Cortex of kidney (tissue), 1 donor: ENCODE measurements at places on chromosomes 6 and 20.

DNA sequence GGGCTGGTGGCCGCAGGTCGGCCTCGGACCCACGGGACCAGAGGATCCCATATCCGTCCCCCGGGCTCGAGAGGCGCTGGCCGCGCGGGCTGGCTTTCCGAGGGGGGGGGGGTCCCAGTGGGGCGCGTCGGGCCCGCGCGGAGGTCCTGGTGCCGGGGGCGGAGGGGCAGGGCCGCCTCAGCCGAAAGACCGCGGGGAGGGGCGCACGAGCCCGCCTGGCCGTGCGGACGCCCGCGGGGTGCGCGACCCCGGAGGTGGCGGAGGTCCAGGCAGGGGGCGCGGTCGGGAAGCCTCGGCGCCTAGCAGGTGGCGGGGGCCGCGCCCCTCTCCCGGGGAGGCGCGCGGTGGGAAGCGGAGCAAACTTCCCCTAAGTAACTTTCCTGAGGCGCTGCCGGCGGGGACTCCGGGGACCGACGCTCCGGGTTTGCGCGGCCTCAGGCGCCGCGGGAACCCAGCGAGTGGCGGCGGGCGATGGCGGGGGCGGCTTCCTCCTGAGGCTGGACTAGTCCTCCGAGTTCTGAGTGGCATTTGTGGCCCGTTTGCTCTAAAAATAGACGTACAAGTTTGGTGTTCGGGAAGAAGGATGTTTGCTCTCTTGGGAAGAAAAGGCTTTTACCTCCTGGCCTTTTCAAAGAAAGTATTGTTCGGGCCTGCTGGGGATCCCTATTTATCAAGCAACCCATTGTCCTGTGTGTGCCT, 26.5 kb upstream of the BTBD3 start:
- DNase-seq = no peak

DNA sequence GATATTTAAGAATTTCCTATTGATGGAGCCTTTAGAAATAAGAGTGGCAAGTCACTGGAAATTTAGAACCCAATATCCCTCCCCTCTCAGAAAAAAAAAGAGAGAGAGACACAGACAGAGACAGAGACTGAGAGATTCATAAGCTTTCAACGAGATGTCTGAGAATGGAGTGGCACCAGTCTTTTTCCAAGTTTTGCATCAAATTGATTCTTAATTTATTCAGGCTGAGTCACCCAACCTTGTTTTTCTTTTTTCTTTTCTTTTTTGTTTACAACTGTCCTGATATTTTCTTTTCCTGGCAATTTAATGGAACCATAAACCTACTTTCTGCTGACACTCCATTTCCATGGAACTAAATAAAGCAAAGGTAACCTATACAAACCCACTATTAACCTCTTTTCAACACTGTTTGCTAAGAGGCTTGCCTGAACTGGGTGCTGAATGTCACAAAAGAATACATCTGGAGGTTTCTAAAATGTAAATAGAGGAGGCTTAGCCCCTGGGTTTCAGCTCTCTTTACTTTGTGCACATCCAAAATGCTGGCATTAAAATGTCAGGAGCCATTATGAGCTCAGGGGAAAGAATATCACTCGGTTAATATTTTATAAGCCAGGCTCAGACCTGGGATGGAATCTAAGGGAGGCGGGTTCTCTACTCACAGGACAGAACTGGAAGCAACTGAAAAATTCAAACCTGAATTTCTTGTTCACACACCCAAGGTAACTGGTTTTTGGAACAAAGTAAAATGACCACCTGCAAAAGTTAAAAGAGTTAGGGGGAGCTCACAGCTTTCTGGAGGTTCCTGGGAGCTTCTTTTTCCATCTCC, 100.8 kb downstream of the BFSP1 start:
- no peak for DNase-seq

DNA sequence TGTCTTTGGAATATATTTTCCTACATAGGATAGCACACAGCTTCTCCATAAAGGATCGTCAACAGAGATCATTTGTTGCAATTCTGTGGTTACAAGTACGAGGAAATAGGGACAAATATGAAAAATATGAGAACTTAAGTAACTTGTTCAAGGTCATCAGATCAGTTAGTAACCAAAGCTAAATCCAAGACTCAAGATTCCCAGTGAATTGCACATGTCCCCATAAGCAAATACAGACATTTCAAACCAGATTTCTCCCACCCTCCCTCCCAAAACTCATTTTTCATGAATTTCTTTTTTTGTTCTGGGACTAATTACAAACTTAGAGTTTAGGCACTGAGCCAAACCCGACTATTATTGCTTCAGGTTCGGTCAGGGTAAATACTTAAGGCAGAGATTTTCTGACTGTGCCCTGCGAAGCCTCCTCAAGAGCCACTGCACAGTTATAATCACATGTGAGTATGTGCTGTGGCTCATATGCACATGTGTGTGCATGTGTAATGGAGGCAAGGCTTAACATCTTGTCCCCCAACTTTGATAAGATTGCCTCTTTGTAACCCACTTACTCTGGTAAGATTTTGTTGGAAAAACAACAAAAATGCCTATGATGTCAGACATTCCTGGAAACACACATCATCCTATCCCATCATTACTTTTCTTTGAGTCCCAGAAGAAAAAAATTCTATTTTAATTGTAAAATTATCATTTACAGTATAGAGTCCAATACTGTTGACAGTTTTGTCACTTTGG, 216.2 kb downstream of the CD83 start:
- no peak for DNase-seq

- no peak for DNase-seq
Measured at GRCh38 chr6:18284261-18284660, 19.9 kb upstream of the DEK start.

GRCh38 chr6:164142322-164142721, 727.8 kb downstream of the QKI start:
- no peak for DNase-seq
